ENCODE measurements at places on chromosomes 4 and X. TPM values are rescaled to one million over a fixed set of nuclear protein-coding genes. Genes with fewer than 3 reads are reported as not detected.

- H3K36me3 ChIP-seq, result no peaks in the 10 kb centered on the region
- no peak overlapping the region for H3K4me3 ChIP-seq
- no peak overlapping the region for H3K27ac ChIP-seq
- no peaks in the 10 kb centered on the region for H3K4me1 ChIP-seq
These were observed 57.2 kb downstream of the STBD1 start for GRCh38 chr4:76363556-76364290.

DNA sequence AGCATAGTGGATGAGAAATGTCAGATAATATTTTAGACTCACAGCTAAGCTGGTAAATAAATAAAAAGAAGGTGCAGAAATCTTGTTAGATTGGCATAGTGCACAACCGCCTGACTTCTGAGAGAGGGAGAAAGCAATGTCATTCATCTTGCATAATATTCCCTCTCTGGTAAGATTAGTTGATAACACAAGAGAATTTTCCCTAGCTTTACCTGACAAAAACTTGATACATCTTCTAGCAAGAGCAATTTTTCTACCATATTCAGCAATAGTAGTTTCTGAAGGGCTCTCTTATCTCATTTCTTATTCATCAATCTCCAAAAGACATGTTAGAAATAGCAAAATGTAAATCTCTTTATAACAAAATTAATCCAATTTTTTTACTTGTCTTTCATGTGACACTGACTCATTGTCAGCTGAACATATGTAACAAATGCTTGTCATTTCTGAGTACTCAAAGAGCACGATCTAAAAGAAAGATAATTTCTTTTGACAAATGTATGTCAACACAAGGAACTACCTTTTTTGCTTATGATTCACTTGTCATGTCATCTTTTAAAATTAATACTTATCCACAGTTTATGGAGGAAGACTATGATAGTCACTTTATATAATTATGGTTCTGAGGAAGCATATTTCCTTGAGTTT lies 240.0 kb downstream of the ARAP2 start:
- no peak overlapping the region for H3K27ac ChIP-seq
- DNase-seq, result no peak
- H3K4me1 ChIP-seq, result no peaks in the 10 kb centered on the region
- no peaks in the 10 kb centered on the region for H3K36me3 ChIP-seq

DNA sequence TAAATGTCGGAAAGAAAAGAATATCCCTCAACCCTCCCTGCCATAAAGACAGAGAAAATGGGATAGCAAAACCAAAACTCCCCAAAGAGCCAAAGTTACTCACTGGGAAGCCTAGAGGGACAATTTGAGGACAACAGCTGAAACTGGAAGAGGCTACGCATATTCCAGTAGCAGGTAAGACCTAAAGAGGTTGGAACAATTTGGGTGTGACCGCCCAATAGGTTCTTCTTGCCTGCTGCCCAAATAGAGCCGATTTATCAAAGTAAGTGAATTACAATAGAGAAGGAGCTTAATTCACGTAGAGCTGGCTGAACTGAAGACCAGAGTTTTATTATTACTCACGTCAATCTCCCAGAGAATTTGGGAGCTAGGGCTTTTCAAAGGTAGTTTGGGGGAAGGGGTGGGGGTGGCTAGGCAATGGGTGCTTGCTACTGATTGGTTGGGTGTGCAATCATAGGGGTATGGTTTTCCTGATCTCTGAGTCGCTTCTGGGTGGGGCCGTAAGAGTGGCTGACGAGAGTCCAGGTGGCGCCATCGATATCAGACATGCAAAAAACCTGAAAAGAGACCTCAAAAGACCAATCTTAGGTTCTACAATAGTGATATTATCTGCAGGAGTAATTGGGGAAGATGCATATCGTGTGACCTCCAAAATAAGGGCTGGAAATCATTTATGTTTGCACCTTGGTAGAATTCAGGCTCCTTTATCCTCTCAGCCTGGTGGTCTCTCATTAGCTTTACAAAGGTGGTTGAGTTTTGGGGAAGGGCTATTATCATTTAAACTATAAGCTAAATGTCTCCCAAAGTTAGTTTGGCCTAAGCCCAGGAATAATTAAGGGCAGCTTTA lies 39.0 kb upstream of the SLC7A3 start:
- no peak overlapping the region for H3K27ac ChIP-seq
- no peaks in the 10 kb centered on the region for H3K36me3 ChIP-seq
- no peaks in the 10 kb centered on the region for H3K27me3 ChIP-seq
- no peaks in the 10 kb centered on the region for H3K4me1 ChIP-seq
- H3K4me3 ChIP-seq, result no peak overlapping the region

CLDN2 gene
- 0.61 TPM for total RNA-seq

- H3K27ac ChIP-seq, result no peak overlapping the region
- H3K27me3 ChIP-seq, result no peaks in the 10 kb centered on the region
- DNase-seq, result peak; percentile 60
- no peak overlapping the region for H3K4me3 ChIP-seq
- no peaks in the 10 kb centered on the region for H3K36me3 ChIP-seq
- no peaks in the 10 kb centered on the region for H3K4me1 ChIP-seq
These were observed 59.9 kb downstream of the RTL9 start for GRCh38 chrX:110418316-110419235.

DNA sequence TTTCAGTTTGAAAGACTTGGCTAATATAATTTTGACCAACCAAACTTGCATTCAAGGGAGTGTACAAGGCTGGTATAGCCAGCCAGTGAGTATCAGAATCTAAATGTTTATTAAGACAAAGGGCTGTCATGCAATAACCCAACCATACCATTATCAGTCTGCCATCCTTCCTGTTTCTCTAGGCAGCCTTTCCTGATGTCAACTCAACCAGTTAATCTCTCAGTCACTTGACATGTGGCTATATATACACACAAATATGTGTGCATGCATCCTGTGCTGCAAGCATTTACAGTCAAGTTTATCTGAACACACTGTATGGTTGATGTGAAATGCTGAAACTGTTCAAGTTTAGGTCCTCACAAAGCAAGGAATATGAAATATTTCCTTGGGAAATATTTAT lies 17.2 kb downstream of the BTK start:
- H3K36me3 ChIP-seq, result no peaks in the 10 kb centered on the region
- no peaks in the 10 kb centered on the region for H3K4me1 ChIP-seq
- no peak overlapping the region for H3K27ac ChIP-seq
- no peak overlapping the region for H3K4me3 ChIP-seq
- no peak for DNase-seq

SERTM2 gene
- 1.6 TPM for total RNA-seq

POF1B gene
- 3.4 TPM for total RNA-seq

DNA sequence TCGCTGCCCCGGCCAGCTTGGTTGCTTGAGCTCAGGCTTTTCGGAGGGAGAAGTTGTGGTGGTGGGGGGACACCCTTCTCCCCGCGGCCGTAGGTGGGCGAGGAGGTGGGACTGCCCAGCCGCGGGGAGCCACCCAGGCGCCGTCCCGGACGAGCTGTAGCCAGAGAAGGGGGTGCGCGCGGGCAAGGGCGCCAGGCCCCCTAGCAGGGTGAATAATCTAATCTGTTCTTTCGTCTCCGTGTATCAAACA lies 3.1 kb downstream of the MID1IP1 start:
- no peak for DNase-seq
- peak overlapping the region; percentile 88 for H3K27ac ChIP-seq
- H3K36me3 ChIP-seq, result no peaks in the 10 kb centered on the region
- H3K4me1 ChIP-seq, result peaks cover 3% of the 10 kb centered on the region

DNA sequence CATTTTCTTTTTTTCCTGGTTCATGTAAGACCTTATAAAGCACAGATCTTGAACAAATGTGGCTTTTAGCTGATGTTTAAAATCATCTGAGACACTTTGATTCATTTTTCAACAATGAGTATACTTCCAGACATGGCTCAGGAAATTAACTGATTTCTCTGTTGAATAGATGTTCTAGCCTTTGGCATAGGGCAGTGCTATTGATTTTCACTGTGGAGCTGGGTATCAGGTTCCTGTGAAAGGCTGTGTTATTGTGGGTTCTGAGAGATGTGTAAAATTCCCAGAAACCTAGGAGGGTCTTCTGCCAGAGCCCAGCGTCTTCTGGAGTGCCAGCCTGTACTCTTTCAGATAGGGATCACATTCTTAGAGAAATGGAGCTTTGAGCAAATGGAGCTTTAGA lies 278.9 kb downstream of the EPHA5 start:
- H3K27me3 ChIP-seq, result no peaks in the 10 kb centered on the region
- no peaks in the 10 kb centered on the region for H3K4me1 ChIP-seq
- no peak overlapping the region for H3K27ac ChIP-seq
- H3K36me3 ChIP-seq, result no peaks in the 10 kb centered on the region

DNA sequence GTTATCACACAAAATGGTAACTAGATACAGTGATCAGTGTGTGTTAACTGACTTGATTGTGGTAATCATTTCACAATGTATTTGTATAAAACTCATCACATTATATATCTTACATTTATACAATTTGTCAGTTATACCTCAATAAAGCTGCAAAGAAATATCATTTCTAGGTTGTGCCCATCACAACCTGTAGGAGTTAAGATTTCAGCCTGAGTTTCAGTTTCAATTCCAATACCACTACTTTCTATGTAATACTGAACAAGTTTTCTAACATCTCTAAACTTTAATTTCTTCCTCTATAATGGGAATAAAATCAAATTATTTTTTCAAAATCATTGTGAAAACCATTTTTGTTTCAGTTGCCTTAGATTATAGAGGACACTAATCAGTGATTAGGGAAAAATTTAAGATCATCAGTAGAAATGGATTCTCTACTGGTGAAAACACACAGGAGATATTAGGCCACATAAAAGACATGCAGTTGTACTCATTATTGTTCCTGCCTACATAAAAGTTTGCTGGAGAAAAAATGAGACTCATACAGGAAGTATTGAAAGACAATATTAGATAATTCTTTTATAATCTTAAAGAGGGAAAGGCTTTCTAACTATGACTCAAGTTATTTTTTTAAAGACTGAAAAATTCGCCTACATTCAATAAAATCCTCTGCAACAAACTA lies 18.4 kb upstream of the TBC1D1 start:
- no peak for DNase-seq
- no peak overlapping the region for H3K4me3 ChIP-seq
- no peaks in the 10 kb centered on the region for H3K27me3 ChIP-seq

GRCh38 chr4:184361443-184361842 lies 112.9 kb downstream of the IRF2 start:
- no peaks in the 10 kb centered on the region for H3K36me3 ChIP-seq
- peaks cover 6% of the 10 kb centered on the region for H3K4me1 ChIP-seq
- H3K4me3 ChIP-seq, result no peak overlapping the region
- no peak for DNase-seq
- no peaks in the 10 kb centered on the region for H3K27me3 ChIP-seq

DNA sequence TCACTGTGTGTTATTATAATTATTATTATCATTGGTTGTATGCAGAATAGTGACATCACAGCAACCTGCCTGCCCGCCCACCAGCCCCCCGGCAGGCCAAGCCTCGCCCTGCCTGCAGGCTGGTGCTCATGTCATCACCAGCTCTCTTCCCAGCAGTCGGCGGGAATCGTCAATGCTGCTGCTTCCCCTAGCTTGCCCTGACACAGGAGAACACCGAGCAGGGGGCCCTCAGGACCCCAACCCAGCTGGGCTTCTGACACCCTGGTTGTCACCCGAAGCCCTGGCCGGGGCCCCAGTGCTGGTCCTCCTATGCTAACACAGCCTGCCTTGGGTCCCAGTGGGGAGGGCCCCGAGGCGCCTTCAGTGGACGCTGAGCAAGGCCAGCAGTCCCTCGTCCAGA lies 100.6 kb downstream of the PPP2R2C start:
- peaks cover 17% of the 10 kb centered on the region for H3K27me3 ChIP-seq
- no peaks in the 10 kb centered on the region for H3K4me1 ChIP-seq
- no peak overlapping the region for H3K27ac ChIP-seq
- DNase-seq, result no peak
- H3K4me3 ChIP-seq, result no peak overlapping the region

OPN1MW2 gene
- total RNA-seq, result not detected

C4orf36 gene
- 2.3 TPM for total RNA-seq

DNA sequence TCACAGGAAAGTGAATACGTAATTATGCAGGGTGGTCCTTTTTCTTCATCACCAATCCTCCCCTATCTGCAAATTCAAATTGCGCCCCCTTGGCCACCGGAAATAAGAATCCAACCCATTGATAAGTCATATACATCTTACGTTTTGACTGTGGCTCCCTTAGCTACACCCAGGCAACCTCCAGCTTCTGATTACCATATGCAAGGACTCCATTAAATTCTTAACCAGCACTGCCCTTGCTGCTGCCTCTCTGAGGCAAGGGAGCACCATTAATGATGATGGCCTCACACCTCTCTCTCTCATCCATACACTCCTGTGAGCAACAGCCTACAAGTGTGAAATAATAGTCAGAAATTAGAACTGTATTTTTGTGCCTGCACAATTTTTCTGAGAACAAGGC lies 106.0 kb upstream of the NOCT start:
- no peaks in the 10 kb centered on the region for H3K27me3 ChIP-seq
- no peak for DNase-seq
- no peak overlapping the region for H3K27ac ChIP-seq
- H3K4me3 ChIP-seq, result no peak overlapping the region
- no peaks in the 10 kb centered on the region for H3K36me3 ChIP-seq
- H3K4me1 ChIP-seq, result peaks cover 15% of the 10 kb centered on the region

DNA sequence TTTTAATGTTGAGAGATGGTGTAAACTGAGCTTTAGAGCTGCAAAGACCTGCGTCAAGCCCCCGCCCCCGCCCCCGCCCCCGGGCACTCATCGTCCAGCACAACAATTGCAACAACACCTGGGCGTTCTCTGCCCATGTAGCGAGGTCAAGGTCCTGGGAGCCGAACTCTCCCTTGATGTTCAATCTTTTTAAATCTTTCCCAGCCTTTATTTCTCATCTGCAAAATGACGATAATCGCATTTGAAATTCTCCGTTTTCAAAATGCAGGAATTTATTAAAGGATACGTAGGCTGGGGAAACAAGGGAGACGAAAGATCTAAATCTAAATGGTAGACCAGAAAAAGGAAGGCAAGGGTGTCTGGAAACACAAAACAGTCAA lies 648 bp upstream of the MSMO1 start:
- H3K27ac ChIP-seq, result peak overlapping the region; percentile 88
- H3K36me3 ChIP-seq, result peaks cover 7% of the 10 kb centered on the region
- peaks cover 5% of the 10 kb centered on the region for H3K4me1 ChIP-seq
- DNase-seq, result no peak

- no peaks in the 10 kb centered on the region for H3K36me3 ChIP-seq
- no peaks in the 10 kb centered on the region for H3K27me3 ChIP-seq
- no peaks in the 10 kb centered on the region for H3K4me1 ChIP-seq
- no peak overlapping the region for H3K4me3 ChIP-seq
- no peak overlapping the region for H3K27ac ChIP-seq
These were observed 120.0 kb downstream of the LUZP4 start for GRCh38 chrX:115409551-115409950.
